ENCODE measurements at places on chromosomes 7 and 10. TPM values are rescaled to one million over a fixed set of nuclear protein-coding genes. Genes with fewer than 3 reads are reported as not detected.

Gene EN2
- total RNA-seq: not detected

Gene GSTK1
- total RNA-seq: 153 TPM

Gene GDF10
- not detected for total RNA-seq

Gene CDC14C
- total RNA-seq: not detected

Gene ZC3HAV1L
- total RNA-seq: 3.9 TPM

Gene LLCFC1
- total RNA-seq: not detected

Gene FOXI2
- total RNA-seq: not detected

Gene INSYN2A
- total RNA-seq: 0.50 TPM

Gene TDRD1
- not detected for total RNA-seq

Gene IQCE
- total RNA-seq: 7.0 TPM

Gene EPO
- not detected for total RNA-seq

Gene ZFYVE27
- total RNA-seq: 10.1 TPM

Gene CRPPA
- 0.74 TPM for total RNA-seq

Gene NEURL1
- total RNA-seq: 0.15 TPM

Gene ZNF518A
- total RNA-seq: 5.7 TPM

Measured in bronchus fibroblast of lung (primary cell).